ENCODE measurements at places on chromosomes 16 and 17.
A peak's percentile ranks its signal among the peaks of the same experiment; 100 is the strongest.

GRCh38 chr17:5418858-5419355 lies 555 bp downstream of the NUP88 start:
- peak; percentile 30 for DNase-seq

GRCh38 chr16:27529962-27530361 lies 19.8 kb downstream of the GTF3C1 start:
- DNase-seq: no peak

- no peak for DNase-seq
These were observed 181.1 kb downstream of the SNX29 start for GRCh38 chr16:12157517-12158093.

- DNase-seq: no peak
These were observed 1.6 kb downstream of the ZNF598 start for GRCh38 chr16:2008009-2008526.

DNA sequence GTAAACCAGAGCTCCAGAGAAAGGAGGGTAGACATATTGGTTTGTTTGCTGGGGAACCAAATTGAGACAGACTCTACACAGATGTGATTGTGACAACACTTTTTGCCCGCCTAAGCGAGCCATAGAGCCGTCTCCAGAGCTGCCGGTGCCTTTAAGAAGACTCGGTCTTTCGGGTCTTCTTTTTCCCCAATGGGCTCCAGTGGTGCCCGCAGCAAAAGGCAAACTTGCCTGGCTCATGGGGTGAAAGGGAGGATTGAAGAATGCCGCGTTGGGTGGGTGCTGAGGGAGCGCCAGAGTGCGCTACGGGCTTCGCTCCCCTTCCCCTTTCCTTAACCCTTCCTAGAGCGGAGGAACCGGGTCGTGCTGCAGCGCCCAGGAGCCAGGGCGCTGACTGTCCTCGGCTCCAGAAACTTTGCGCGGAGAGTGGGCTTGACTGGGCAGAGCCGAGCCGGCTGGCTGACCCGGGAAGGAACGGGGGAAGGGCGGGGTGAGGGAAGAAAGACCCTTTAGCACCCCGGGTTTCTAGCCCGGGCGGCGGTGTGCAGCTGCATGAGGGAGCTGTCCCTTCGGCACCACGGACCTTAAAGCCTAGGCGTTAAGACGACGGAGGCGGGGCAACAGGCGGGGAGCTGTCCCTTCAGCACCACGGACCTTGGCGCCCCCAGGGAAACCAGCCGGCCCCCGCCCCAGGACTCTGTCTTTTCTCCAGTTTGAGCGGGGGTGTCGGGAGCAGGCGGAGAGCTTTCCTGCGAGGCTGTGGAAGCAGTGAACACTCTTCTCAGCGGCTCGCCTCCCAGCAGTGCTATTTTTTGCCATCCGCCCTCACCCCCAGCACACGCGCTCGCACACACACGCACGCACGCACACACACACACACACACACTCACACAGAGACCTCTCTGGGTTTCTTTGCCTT lies at the start of gene CACNG3:
CACNG3 (plus strand) TSS at position 880 of the 916 bp plus-strand sequence. CDS start 420 bp downstream, outside the sequence.
- DNase-seq: no peak

DNA sequence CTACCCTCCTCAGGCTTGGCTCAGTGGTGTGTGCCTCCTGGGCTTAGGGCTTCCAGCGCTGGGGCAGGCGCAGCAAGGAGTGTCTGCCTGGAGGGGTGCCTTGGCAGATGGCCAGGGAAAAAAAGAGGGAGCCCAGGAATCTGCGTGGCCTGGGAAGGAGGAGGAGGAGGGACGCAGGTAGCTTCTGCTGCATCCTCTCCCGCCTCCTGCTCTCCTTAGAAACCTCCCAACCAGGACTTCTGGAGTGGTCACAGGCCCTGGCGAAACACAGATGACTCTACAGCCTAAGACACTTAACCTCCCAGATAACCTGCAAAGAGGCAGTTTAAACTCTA lies 7.3 kb upstream of the BCAR1 start:
- DNase-seq: no peak

DNA sequence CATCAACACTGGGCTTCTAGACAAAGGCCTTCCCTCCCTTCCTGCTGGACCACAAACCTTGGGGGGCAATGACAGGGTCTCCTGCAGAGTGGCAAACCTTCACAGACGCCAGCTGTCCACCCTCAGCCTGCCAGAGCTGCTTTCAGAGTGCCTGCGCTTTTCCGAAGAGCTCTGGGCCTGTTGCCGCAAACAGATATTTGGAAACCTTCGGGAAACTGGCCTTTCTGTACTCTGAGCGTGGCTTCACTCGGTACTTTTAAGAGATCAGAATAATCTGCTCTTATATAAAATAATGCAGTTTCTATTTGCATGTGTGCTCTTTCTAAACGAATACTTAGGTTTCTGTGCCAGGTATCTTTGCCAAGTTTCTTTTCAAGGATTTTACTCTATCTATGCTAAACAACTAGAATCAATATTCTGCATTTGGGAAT lies 152.1 kb upstream of the CHMP6 start:
- DNase-seq: no peak

DNA sequence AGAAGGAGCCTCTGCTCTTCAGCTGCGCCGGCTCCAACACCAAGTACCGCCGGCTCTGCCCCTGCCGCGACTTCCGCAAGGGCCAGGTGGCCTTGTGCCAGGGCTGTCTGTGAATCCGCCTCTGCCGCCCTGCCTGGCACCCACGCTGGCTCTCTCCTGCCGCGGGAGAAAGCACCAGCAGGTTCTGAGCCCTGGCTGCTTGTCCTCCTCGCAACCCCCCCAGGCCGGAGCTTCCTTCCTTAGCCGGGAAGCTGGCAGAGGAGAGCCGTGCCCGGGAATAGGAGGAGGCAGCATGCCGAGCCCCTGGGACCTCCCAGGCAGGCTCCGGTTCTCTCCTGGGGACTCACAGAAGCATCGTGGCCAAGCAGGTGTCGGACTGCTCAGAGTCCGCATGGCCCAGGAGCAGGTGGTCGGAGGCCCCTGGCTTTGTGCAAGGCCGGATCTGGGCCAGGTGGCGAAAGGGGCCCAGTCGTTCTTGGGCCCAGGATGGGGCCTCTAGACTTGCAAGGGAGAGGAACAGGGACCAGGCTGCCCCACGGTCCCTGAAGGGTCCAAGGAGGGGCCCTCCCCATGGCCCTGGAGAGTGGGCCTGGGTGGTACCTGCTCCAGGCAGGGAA lies 80.6 kb downstream of the MGAT5B start:
- no peak for DNase-seq

GRCh38 chr16:67719778-67720144 lies 645 bp upstream of the GFOD2 start:
- no peak for DNase-seq

DNA sequence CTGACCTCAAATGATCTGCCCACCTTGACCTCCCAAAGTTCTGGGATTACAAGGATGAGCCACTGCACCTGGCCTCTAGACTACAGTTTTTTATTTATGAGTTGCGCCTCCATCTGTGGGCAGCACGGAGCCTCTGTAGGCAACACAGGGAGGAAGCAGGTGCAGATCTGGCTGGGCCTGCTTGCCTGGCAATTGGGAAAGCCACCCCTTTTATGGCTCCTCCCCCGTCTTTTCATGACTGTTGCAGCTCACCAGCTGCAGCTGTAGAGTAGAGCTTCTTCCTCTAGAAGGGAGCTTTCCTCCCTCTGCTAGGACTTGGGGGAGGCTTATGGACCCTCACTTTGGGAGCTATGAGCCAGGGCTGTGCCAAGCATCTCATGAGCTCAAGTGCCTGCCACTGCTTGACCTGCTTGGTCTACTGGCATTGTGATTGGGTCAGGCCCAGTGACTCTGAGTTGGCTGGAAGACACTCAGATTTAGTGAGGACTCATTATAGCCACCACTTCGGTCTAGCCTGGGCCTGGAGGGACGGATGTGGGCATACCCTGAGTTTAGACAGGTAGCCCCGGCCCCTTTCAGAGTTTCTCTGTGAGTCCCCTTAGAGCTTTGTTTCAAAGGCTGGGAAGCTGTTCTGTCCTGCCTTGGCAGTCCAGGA lies 6.9 kb upstream of the SLC7A6 start:
- no peak for DNase-seq

GRCh38 chr16:16120044-16120381 lies 103.3 kb downstream of the ABCC6 start:
- no peak for DNase-seq

GRCh38 chr16:72848759-72849664 lies 198.9 kb downstream of the ZFHX3 start:
- no peak for DNase-seq
